ENCODE measurements at places on chromosomes 4 and X. TPM values are rescaled to one million over a fixed set of nuclear protein-coding genes. Genes with fewer than 3 reads are reported as not detected.

Gene ERAS
- polyA plus RNA-seq = not detected

- DNase-seq = no peak
These were observed 296.6 kb upstream of the PRPS2 start for GRCh38 chrX:12494400-12495138.

Gene TGIF2LX
- polyA plus RNA-seq = not detected

DNA sequence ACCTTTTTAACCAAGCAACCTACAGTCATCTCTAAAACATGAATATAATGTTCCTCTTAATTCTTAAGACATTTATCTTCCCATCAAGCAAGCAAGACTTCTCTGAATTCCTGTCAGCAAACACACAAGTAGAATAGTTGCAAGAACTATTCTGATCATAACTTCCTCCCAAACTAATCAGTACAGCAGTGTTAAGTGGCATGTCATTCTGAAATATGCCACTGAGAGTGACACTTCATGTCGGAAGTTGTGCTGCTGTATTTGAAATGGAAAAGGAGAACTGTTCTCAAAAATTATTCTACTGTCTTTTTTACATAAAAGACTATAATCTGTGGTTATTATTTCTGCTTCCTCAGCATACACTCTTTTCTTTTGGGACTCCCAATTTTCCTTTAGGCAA, 546.6 kb downstream of the PCDH18 start:
- DNase-seq = no peak

Gene IL13RA1
- 49.0 TPM for polyA plus RNA-seq

Gene ADH1A
- 0.56 TPM for polyA plus RNA-seq
